ENCODE measurements at places on chromosomes 7 and 10. TPM values are rescaled to one million over a fixed set of nuclear protein-coding genes. Genes with fewer than 3 reads are reported as not detected.

GRCh38 chr7:70752794-70753241, 379.1 kb upstream of the GALNT17 start:
- no peak overlapping the region for H3K27ac ChIP-seq
- H3K4me1 ChIP-seq, result peaks cover 5% of the 10 kb centered on the region
- H3K27me3 ChIP-seq, result no peaks in the 10 kb centered on the region
- no peak overlapping the region for H3K4me3 ChIP-seq
- DNase-seq, result no peak

The HTR5A gene
- not detected for total RNA-seq

DNA sequence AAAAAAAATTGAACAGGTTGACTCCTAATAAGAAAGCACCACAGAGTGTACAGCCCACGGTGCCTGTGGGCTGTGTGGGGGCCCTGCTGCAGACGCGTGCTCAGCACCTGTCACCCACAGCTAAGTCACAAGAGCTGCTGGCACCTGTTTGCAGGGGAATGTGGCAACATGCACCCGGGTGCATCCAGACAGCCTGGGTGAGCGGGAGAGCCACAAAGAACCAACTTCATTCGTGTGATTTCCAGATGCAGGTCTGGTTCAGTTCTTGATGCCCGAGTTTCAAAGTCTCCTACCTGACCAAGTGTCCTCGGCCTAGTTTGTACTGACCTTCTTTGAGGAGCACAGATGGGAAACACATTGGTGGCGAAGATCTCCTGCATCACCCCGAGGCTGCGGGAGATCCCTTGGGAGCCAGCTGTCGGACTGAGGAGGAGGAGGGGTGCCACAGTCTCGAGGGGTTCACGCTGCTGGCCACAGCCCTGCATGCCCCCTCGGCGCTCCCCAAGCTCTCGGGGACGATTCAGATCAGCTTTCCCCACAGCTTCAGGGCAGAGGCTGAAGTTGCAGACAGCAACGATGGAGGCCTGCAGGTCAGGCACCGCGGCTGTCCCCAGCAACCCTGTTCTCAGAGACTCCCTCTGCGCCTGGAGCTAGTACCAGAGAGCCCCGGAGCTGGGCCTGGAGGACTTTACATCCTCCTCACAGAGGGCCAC, 35.3 kb downstream of the AMZ1 start:
- no peaks in the 10 kb centered on the region for H3K27me3 ChIP-seq
- H3K36me3 ChIP-seq, result peaks cover 10% of the 10 kb centered on the region
- H3K4me3 ChIP-seq, result no peak overlapping the region
- no peak overlapping the region for H3K27ac ChIP-seq
- peak; percentile 45 for DNase-seq
- no peaks in the 10 kb centered on the region for H3K4me1 ChIP-seq

The PRKAR2B gene
- 10.8 TPM for total RNA-seq

DNA sequence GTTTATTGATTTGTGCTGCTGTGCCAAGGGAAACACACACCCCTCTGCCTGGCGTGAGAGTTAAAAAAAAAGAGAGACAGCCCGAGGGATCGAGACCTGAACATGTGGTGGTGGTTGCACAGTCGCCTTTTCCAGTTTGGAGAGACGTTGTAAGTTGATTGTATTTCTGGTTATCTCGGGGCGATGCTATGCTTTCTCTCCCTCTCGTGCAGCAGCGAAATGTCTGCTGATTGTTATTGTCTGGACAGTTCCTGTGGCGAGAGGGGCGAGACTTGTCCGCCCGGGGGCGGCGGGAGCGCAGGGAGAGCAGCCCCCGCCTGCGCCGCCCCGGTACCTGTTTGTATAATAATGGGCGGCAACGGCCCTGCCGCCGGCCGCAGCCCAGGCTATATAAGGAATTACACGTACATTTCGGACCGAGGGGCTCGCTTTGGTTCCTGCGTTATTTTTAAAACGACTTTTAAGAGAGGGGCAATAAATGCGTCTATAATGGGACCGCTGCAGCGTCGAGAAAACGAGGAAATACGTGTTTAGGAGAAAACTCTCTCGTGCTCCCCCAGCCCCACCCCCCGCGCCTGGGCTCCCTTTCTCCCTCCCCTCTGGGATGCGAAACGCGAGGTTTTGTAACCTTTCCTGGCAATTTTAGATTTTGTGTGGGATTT, 1.7 kb downstream of the ZEB1 start:
- H3K4me1 ChIP-seq, result peaks cover 31% of the 10 kb centered on the region
- DNase-seq, result peak; percentile 78
- peaks cover 24% of the 10 kb centered on the region for H3K27me3 ChIP-seq
- H3K27ac ChIP-seq, result peak overlapping the region; percentile 89
- peak overlapping the region; percentile 68 for H3K4me3 ChIP-seq

GRCh38 chr10:86109421-86109820, 257.2 kb downstream of the GRID1 start:
- no peaks in the 10 kb centered on the region for H3K27me3 ChIP-seq
- H3K4me1 ChIP-seq, result no peaks in the 10 kb centered on the region
- no peak for DNase-seq
- no peak overlapping the region for H3K27ac ChIP-seq
- H3K4me3 ChIP-seq, result no peak overlapping the region

DNA sequence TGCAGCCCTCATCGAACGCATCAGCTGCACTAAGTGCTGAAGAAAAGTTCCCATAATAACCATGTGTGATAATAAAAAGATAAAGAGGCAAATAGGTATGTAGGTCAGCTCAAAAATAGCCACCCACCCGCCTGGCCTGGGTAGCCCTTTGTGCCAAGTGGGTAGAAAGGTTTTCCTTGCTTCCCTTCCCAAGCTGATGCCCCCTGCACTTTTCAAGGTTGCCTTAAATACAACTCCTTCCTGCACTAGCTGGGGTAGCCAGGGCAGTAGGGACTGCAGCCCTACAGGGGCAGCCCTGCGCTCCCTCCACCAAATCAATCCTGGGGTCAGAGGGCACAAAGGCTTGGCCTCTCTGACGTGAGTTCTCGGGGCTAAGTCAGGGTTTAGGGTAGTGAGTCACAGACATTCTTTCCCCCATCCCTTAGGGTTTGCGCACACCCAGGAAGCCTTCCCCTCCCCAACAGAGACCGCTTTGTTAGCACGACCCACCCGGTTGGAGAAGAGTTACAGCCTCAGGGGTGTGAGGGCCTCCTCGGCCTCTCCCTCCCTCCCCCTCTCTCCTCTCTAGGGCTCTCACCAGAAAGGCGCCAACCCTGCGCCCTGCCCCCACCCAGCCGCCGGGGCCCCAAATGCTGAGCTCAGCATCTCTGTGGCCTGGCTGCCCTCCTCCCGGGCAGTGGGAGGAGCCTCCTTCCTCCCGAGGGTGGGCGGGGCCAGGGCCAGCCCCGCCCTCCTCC, 13.3 kb upstream of the DDIT4 start:
- no peaks in the 10 kb centered on the region for H3K36me3 ChIP-seq
- DNase-seq, result peak; percentile 91
- no peaks in the 10 kb centered on the region for H3K27me3 ChIP-seq
- H3K4me3 ChIP-seq, result peak overlapping the region; percentile 40

- DNase-seq, result no peak
- H3K4me1 ChIP-seq, result no peaks in the 10 kb centered on the region
- no peaks in the 10 kb centered on the region for H3K36me3 ChIP-seq
- no peak overlapping the region for H3K27ac ChIP-seq
- H3K4me3 ChIP-seq, result no peak overlapping the region
Observed at GRCh38 chr10:116810120-116810500, 39.2 kb upstream of the ENO4 start.
